ENCODE measurements at places on chromosomes 1 and 21.
A peak's percentile ranks its signal among the peaks of the same experiment; 100 is the strongest.

- H3K4me3 ChIP-seq, result peak overlapping the region; percentile 14
- H3K36me3 ChIP-seq, result no peaks in the 10 kb centered on the region
- no peak for DNase-seq
- H3K4me1 ChIP-seq, result peaks cover 6% of the 10 kb centered on the region
- no peaks in the 10 kb centered on the region for H3K27me3 ChIP-seq
Measured at GRCh38 chr1:112850034-112850757, 105.8 kb downstream of the SLC16A1 start.

- DNase-seq, result no peak
- H3K27ac ChIP-seq, result no peak overlapping the region
- H3K36me3 ChIP-seq, result no peaks in the 10 kb centered on the region
- no peak overlapping the region for H3K4me3 ChIP-seq
Measured at GRCh38 chr1:2258996-2259395, 30.9 kb downstream of the SKI start.

DNA sequence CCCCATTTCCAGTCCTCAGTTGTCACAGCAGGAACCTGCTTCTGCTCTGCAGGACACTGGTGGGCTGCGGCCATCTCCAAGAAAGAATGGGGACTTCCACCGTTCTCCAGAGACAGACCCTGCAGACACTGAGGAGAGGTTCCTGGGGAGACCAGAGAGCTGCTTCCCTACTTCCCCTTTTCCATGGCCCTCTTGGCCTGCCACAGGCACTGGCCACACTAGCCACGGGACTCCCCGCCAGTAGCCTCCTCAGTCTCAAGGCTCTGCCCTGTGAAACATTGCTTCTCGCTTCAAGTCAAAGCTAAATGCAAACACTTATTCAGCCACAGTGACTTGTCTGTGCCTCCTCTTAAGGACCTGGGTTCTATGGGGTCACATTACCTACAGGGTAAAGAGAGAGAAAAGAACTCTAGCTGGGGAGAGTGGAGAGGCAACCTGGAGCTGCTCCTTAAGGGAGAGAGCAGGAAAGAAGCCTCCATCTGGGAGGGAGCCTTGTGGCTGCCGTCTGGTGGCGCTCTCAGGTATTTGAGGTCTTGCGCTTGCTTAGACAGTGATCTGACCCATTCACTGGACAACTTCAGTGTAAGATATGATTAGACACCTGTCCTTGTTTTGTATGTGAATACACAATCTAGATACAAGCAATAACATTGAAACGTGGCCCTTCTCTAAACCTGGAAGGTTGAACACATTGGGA lies 5.4 kb upstream of the SLAMF8 start:
- no peak for DNase-seq
- H3K4me3 ChIP-seq, result no peak overlapping the region
- no peaks in the 10 kb centered on the region for H3K36me3 ChIP-seq
- H3K27ac ChIP-seq, result no peak overlapping the region

DNA sequence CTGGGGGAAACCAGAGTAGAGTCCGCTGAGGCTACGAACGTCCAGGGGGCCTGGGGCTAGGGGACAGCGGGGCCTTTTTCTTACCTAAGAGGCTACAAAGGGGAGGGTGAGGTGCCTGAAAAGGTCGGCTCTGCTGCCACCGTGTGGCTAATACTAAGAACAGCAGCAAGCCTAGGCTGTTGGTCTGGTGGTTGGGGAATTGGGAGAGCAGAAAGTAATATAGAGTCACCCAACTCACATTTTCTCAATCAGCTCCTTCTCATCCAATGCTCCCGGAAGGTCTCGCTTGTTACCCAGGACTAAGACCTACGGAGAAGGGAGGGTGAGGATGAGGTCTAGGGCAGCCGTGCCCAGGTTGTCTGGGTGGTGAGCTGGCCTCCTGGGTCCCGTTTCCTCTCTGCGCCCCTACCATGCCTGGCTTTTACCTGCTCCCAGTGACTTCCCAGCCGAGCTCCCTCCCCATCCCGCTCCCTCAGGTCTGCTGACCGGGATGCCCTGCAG lies 9.3 kb downstream of the ARL8A start:
- H3K4me3 ChIP-seq, result no peak overlapping the region
- 0 out of 2 replicates have a peak overlapping the region, but pooled peaks have one; percentile 17 for H3K27ac ChIP-seq
- peaks cover 13% of the 10 kb centered on the region for H3K36me3 ChIP-seq
- H3K4me1 ChIP-seq, result peaks cover 6% of the 10 kb centered on the region

DNA sequence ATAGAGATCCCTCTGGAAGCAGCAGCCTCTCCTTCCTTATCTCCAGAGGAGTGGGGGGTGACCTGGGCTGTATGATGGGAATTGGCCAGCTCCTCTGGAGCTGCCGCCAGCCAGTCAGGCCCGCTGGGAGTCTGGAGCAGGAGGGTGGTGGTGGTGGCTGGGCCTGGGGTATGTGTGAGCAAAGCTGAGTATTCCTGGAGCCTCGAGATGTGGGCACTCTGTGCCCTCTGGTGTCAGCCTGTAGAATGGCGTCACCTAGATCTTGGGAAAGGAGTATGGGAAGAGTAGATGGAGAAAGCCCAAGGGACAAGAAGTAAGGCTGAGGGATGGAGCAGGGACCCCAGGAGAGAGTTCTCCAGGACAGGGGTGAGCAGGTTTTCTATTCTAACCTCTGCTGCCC lies 16.0 kb downstream of the VANGL2 start:
- peaks cover 2% of the 10 kb centered on the region for H3K4me1 ChIP-seq
- H3K4me3 ChIP-seq, result no peak overlapping the region
- H3K27ac ChIP-seq, result no peak overlapping the region
- no peak for DNase-seq
- no peaks in the 10 kb centered on the region for H3K27me3 ChIP-seq
- H3K36me3 ChIP-seq, result peaks cover 43% of the 10 kb centered on the region

DNA sequence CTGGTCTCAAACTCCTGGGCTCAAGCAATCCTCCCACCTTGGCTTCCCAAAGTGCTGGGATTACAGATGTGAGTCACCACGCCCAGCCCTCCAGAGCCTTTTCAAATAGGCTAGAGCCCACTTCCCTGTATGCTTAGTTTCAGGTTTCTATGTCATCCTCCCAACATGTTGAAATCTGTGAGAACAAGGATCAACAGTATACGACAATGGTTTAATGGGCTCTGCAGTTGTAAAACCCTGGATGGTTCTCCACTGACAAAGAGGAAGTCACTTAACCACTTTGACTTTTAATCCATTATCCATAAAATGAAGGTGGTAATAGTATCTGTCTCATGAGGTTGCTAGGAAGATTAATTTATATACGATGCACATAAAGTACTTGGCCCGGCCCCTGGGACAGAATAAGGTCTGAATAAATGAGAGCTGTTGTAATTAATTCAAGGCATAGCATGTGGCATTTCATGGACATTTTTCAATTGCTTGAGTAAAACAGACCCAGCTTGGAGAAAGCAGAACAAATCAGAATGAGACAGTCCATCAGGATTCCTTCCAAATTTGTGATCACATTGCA lies 113.9 kb upstream of the ZNF648 start:
- no peak overlapping the region for H3K27ac ChIP-seq
- no peak overlapping the region for H3K4me3 ChIP-seq
- no peaks in the 10 kb centered on the region for H3K36me3 ChIP-seq
- H3K4me1 ChIP-seq, result no peaks in the 10 kb centered on the region
- H3K27me3 ChIP-seq, result no peaks in the 10 kb centered on the region

DNA sequence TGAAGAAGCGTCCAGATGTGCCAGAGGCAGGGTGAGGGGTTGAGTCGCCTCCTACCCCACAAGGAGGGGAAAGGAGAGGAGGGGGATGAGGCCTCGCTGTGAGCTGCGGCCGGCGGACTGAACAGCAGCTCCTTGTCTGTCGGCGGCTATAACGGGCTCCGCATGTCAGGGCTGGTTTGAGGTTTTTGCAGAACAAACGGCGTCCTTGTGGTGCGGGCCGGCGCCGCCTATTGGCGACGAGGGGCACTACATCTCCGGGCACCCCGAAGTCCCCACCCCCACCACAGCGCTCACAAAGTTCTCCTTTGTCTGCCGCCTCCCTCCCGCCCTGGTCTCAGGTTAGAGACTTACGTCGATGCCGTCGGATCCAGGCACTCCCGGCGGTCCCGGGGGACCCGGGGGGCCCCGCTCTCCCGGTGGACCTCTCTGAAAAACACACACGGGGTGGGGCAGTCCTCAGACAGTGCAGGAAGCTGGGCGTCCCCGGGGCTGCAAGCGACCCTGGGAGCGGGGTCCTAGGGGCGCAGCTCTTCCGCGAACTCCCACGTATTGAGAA lies 1.8 kb downstream of the COL9A2 start:
- H3K36me3 ChIP-seq, result no peaks in the 10 kb centered on the region
- peak; percentile 76 for DNase-seq
- peaks cover 8% of the 10 kb centered on the region for H3K4me1 ChIP-seq
- H3K4me3 ChIP-seq, result peak overlapping the region; percentile 55
- peaks cover 20% of the 10 kb centered on the region for H3K27me3 ChIP-seq
- no peak overlapping the region for H3K27ac ChIP-seq

- no peak overlapping the region for H3K27ac ChIP-seq
- H3K4me1 ChIP-seq, result no peaks in the 10 kb centered on the region
- no peaks in the 10 kb centered on the region for H3K36me3 ChIP-seq
Measured at GRCh38 chr1:18581420-18581880, 49.2 kb upstream of the PAX7 start.

DNA sequence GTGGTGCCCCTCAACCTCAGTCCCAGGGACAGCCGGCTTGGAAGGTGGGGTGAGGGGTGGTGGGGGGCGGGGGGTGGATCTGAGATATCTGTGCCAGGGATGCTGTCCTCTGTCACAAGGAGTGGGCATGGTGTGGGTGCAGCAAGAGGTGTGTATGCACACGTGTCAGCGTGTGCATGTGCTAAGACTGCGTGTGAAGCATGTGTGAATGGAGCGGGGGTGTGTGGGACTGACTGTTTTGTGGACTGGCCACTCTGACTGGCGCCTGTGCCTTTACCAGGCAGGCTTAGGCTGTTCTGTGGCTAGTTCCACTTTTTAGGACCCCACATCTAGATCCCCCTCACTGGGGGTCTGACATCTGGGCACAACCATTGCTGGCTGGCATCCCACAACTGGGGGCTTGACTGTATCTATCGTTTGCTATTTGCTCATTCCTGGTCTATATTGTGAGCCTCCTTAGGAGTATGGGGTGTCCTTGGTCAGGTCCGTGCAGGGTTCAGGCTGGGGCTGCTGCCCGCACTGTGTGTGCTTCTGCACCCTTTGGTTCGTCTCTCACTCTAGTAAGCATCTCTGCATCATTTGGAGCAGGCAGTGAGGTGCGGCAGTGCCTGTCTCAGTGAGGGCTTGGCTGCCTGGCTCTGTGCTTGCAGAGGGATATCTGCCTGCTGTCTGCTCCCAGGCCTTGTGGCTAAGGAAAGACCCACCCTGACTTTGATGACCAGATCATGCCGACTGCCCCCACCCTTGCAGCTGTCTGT lies 1.9 kb downstream of the AMPD2 start:
- no peaks in the 10 kb centered on the region for H3K27me3 ChIP-seq
- DNase-seq, result no peak
- H3K27ac ChIP-seq, result no peak overlapping the region

GRCh38 chr1:211326528-211327345 lies at the start of gene TRAF5:
Gene TRAF5 (plus strand): TSS chr1:211326833. CDS start chr1:211353240, 26,407 bp downstream.
- H3K4me3 ChIP-seq, result peak within 1 kb of the TSS; percentile 68
- peaks cover 11% of the 10 kb centered on the region for H3K4me1 ChIP-seq
- no peak within 1 kb of the TSS for H3K27ac ChIP-seq

DNA sequence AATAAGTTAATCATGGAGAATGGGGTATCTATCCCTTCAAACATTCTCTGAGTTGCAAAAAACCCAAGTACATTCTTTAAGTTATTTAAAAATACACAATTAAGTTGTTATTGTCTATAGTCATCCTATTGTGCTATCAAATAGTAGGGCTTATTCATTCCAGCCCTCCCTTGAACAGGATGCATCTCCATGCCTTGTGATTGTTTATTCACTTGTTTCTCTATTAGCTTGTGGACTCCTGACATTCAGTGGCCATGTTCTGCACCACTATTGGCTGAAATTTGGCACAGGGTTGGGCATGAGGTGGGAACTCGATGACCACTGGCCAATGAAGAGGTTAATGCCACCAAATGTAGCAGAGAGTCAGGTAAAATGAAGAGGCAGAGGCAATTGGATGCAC lies 272.8 kb downstream of the TNR start:
- no peaks in the 10 kb centered on the region for H3K36me3 ChIP-seq
- H3K27ac ChIP-seq, result no peak overlapping the region
- H3K4me3 ChIP-seq, result no peak overlapping the region
- no peaks in the 10 kb centered on the region for H3K27me3 ChIP-seq
- no peaks in the 10 kb centered on the region for H3K4me1 ChIP-seq

DNA sequence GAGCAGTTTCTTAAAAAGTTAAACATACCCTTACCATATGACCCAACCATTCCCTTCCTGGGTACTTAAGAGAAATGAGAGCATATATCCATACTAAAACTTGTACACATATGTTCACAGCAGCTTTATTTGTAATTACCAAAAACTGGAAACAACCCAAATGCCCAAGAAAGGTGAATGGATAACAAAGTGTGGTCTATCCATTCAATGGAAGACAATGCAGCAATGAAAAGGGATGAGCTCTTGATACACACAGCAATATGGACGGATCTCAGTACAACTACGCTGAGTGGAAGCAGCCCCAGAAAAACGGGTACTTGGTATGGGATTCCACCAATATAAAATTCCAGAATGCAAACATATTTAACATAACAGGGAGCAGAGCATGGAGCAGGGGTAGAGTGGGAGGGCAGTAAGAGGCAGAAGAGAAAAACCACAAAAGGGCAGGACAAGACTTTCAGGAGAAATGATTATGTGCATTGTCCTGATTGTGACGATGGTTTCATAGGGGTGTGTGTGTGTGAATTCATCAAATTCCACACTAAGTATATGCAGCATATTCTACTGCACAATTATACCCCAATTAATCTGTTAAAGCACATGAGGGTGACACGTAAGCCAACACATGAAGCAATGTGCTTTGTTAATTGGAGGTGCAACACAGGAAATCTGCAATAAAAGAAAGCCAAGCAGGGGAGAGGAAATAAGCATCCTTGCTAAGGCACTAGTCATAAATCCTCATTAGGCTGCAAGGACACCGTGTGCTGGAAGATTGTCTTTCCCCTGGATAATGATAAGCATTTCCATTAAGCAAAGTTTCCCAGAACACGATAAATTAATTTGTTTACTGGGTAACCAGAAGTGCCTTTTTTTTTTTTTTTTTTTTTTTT lies 113.1 kb upstream of the KRTAP19-8 start:
- no peaks in the 10 kb centered on the region for H3K36me3 ChIP-seq
- DNase-seq, result no peak
- no peaks in the 10 kb centered on the region for H3K4me1 ChIP-seq
- H3K4me3 ChIP-seq, result no peak overlapping the region
- H3K27ac ChIP-seq, result no peak overlapping the region
- H3K27me3 ChIP-seq, result no peaks in the 10 kb centered on the region
